Left colon (tissue), 2 donors: ENCODE measurements at places on chromosomes 1 and 21. TPM values are rescaled to one million over a fixed set of nuclear protein-coding genes. Genes with fewer than 3 reads are reported as not detected.

- DNase-seq, result no peak
Measured at GRCh38 chr21:33010931-33011330, 14.8 kb upstream of the OLIG2 start.

The KCNJ9 gene
- not detected for total RNA-seq

The PSEN2 gene
- 28.7 TPM for total RNA-seq

GRCh38 chr21:25964015-25964414 is 206.6 kb downstream of the APP start:
- no peak for DNase-seq

DNA sequence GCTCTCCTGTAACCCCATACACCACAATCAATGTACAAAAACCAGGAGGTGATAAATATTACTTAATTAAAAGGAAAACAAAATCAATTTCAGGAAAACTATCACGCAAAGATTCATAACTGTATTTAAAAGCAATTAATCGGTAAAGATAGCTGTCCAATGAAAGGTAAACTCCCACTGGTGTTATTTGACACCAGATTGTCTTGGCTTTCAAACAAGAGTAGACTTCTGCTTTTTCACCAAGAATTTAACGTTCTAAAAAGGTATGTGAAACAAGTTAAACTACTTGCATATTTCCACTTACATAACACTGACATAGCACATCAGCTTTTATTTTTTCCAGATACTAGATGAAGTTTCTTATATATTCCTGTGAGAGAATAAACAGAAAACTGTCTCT is 3.5 kb downstream of the PLPP3 start:
- no peak for DNase-seq
